ENCODE measurements at places on chromosomes 3 and 15.
A peak's percentile ranks its signal among the peaks of the same experiment; 100 is the strongest.

- DNase-seq = peak; percentile 6
These were observed 37.1 kb downstream of the TJP1 start for GRCh38 chr15:29785136-29785535.

GRCh38 chr3:197811343-197811742 lies 20.3 kb downstream of the LRCH3 start:
- DNase-seq = peak; percentile 85

DNA sequence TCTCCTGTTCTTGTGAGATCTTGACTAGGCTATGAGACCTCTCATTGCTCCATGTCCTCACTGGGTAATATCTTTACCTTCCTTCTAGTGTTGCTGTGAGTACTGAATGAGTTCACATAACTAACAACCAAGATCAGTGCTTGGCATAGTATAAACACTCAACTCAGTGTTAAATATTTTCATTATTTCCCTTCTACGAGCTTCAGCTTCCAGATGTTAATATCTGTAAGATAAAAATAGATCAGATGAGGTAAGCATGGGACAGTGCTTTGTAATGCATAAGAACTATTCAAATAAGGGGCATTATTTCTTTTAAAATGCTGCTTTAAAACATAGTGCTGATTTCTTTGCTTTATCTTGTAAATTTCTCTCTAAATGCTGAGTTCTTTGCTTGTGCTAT lies 130.8 kb downstream of the DIPK2A start:
- no peak for DNase-seq

DNA sequence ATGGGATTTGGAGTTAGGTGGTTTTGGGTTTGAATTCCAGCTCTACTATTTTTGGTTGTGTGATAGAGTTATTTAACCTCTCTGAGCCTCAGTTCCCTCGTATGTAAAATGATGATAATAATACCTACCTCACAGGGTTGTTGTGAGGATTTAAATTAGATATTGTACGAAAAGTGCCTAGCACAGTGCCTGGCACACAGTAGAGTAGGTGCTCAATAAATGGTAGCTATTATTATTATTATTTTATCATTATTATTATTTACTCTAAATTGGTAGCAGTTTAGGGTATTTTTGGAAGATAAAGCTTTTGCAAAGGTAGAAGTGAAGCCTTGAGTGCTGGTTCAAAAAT lies 1.3 kb upstream of the AP2M1 start:
- no peak for DNase-seq

- DNase-seq = no peak
These were observed 23.7 kb downstream of the NEK10 start for GRCh38 chr3:27345493-27345892.

DNA sequence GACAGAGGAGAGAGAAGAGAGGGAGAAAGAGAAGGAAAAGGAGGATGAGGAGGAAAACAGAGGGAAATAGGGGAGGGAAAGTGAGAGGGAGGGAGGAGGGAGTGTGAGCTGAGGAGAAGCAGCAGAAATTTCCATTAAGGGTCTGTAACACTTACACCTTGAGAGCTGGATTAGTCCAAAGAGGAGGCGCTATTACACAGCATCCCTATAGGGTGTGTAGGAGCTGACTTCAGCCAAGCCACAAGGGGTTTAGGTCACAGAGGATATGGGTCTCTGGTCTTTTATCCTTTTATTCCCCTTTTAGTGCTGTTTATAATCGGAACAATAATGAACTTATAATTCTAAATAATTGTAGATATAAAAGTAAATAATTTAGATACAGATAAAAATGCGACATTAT lies 230.4 kb downstream of the GABRG3 start:
- DNase-seq = no peak

GRCh38 chr15:52171807-52172206 lies 19.4 kb downstream of the GNB5 start:
- no peak for DNase-seq

DNA sequence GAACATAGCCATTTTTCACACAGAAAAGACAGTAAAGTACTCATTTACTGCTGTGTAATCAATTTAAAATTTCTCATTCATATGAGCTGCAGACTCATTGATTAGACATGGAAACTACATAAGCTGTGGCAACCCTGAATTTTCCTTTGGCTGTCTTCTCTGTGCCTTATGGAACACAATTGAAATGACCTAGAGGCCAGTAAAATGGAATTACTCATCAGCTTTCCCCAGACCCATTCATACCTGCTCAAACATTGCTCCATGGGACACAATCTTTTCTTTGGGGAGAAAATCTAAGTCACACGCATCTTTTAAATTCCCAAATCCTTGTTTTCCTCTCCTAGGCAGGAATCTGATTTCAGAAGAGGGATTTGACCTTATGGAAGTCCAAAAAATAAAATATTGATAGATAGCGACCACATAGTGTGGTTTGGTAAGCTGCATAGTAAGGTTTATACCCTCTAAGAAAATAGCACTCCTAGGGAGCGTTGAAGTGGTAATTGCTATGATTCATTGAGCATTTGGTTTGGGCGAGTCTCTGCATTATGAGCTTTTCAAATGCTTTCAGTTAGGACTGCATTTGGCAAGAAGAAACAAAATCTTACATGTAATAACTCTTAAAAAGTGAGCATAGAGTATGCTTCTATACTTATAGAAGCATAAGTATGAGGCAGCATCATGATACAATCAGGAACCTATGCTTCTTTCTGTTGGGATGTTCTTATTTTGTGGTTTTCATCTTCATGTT lies 243.4 kb upstream of the GADL1 start:
- peak; percentile 60 for DNase-seq

GRCh38 chr15:56243163-56244037 lies at the start of gene RFX7:
Gene RFX7, minus strand, starts transcription at chr15:56243879. Its CDS starts 594 bp downstream, at chr15:56243285.
- peak; percentile 77 for DNase-seq
